ENCODE measurements at places on chromosomes 2 and 18.
A peak's percentile ranks its signal among the peaks of the same experiment; 100 is the strongest.

DNA sequence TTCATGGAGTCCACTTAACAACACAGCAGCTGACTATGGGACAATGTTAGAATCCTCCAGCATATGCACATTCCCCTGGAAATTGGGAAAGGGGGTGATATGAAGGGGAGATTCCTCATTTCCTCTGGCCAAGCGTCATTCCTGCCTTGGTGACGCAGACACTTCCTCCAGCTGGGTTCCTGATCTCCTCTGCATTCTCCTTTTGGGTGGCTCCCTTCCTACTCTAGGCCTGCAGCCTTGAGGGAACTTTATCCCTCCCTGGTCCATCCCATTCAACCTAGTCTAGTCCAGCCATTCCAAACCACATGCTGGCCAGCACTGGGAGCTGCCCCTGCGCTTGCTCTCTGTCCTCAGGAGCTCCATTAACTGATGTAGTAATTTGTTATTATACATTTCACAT, 216.8 kb downstream of the VAPA start:
- DNase-seq: no peak

DNA sequence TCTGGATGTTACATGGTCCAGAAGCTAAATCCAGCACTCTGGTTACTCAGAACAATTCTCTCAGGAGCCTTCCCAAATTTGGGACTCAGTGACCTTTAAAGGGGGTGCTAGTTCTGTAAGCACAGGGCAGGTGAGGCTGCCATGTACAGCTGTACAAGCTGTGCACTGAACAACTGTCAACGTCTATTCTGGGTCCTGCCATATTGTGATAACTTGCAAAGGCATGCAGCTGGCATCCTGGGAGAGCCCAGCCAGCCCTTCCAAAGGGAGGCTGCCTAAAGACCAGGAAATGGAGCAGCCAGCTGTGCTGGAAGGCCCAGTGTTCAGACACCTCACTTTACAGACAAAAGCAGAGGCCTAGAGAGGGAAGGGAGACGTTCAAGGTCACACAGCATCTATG, 204.8 kb downstream of the KLHL29 start:
- no peak for DNase-seq

GRCh38 chr18:78934551-78935225, 44.9 kb upstream of the SALL3 start:
- no peak for DNase-seq

GRCh38 chr18:12060182-12060870, 33.3 kb upstream of the ANKRD62 start:
- no peak for DNase-seq

- DNase-seq: peak; percentile 60
Observed at GRCh38 chr2:101883860-101884259, 107.9 kb upstream of the IL1R2 start.

- DNase-seq: peak; percentile 43
Observed at GRCh38 chr2:218229851-218230250, 12.9 kb downstream of the ARPC2 start.

- no peak for DNase-seq
Observed at GRCh38 chr2:68291314-68291713, 28.4 kb downstream of the CNRIP1 start.

- DNase-seq: no peak
Observed at GRCh38 chr18:710418-711300, 1.8 kb downstream of the ENOSF1 start.

DNA sequence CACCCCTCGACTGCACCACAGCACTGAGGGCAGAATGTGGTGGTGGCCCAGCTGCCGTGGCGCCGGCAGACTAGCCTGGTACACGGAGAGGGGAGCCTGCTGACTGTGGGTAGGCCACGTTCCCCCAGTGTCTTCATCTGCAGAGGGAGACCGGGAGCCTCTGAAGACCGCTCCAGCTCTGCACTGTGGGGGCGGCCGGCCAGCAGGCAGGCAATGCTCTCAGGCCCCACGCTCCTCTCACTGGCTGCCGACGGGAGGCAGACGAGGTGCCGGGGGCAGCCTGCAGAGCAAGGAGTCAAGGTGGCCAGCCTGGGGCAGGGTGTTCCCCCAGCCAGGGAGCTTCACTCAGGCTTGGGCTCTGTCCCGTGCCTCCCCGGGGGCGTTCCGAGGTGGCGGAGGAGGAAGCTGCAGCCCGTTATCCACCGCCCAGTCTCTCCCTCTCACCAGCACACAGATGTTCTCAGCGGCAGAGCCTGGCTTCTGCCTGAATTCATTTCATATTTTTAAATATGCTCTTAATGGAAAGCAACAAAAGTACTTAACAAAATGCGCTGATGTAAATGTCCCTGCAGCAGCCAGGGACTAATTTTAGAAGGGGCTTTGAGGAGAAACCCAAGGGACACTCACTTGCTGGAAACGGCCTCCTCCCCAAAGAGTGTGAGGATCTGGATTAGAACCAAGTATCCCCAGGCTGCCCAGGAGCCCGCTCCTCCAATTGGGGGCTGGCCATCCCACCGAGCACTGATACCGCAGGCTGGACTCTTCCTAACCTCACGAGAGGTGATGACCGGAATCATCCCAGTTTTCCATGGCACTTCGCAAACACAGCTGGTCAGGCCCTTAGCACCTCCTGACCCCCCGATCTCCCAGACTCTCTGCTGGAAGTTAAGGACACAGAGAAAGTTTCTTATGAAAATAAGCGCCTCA, 87.8 kb downstream of the HDAC4 start:
- DNase-seq: no peak

GRCh38 chr2:46377666-46378560, 80.7 kb downstream of the EPAS1 start:
- no peak for DNase-seq

- DNase-seq: peak; percentile 10
Observed at GRCh38 chr2:176507786-176508185, 238.5 kb downstream of the MTX2 start.

GRCh38 chr2:144510294-144510991, 9.5 kb downstream of the ZEB2 start:
- DNase-seq: peak; percentile 79

GRCh38 chr18:42182728-42183700, 228.0 kb downstream of the PIK3C3 start:
- peak; percentile 38 for DNase-seq

DNA sequence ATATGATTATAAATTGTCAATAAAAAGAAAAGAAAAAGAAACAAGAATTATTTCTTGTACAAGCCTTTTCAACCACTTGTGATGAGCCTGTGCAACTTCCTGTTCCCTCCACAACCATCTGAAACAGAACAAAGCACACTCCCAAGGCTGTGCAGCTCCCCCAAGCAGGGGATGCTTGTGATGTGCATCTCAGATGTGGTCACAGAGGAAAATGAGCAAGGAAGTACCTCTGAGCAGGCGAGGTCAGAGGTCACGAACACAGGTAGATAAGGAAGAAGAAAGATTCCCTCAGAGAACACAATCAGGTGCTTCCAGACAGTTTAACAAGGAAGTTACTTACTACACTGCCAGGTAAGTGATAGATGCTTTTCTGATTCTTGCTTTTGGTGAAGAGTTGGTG, 274.8 kb upstream of the SLC39A10 start:
- DNase-seq: no peak

Data from ACHN (cell line).